ENCODE measurements at places on chromosomes 11 and 22.
A peak's percentile ranks its signal among the peaks of the same experiment; 100 is the strongest.

- peak; percentile 12 for DNase-seq
Measured at GRCh38 chr22:47192651-47193437, 430.4 kb downstream of the TBC1D22A start.

GRCh38 chr11:73297231-73297590 lies 10.9 kb upstream of the ARHGEF17 start:
- peak; percentile 13 for DNase-seq

DNA sequence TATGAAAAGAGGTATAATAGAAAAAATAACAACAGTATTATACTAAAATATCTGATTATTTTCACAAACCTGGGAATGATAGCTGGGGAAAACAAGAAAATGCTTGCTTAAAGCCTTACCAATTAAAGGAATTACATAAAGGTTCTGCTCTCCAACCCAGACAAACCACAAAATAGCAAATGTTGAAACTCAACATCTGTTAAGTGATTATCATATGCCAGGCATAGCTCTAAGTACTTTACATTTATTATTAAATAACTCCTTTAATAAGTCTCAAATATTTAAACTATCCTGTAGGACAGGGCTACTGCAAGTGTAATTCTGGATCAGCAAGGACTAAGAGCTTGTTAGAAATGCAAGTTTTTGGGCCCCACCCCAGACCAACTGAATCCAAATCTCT lies 20.1 kb downstream of the OR10A6 start:
- no peak for DNase-seq

GRCh38 chr11:12200279-12200990 lies 90.0 kb downstream of the MICAL2 start:
- peak; percentile 74 for DNase-seq

DNA sequence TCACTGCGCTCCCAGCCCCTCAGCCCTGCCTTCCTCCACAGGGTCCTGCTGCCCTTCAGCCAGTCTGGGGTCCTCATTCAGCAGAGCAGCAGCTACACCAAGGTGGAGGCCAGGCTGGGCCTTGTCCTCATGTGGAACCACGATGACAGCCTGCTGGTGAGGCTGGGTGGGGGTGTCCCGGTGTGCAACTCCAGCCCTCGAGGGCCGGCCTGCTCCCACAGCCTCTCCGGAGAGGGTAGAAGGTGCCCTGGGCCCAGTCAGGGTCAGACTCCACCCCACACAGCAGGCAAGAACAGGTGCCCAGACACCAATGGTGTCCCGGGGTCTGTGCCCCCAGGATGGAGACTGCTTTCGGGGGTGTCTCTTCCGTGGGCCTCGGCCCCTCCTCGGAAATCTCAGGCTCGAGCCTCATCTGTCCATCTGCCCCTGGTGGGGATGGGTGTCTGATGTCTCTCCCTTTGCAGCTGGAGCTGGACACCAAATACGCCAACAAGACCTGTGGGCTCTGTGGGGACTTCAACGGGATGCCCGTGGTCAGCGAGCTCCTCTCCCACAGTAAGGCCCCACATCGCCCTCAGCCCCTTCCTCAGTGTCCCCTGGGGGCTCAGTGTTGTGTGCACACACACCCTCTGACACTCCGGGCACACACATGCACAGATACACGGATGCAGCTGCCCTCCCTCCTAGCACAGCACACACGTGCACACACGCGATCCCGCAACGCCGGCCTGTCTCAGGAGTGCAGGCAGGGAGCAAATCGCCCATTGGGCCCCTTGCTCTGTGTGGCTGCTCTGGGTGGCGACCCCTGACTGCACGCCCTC lies 4.9 kb downstream of the MUC5AC start:
- peak; percentile 9 for DNase-seq

GRCh38 chr11:104899226-104899625 lies 966 bp upstream of the CASP12 start:
- DNase-seq: no peak

GRCh38 chr11:86508604-86509587 lies 134.2 kb downstream of the CCDC81 start:
- peak; percentile 73 for DNase-seq

DNA sequence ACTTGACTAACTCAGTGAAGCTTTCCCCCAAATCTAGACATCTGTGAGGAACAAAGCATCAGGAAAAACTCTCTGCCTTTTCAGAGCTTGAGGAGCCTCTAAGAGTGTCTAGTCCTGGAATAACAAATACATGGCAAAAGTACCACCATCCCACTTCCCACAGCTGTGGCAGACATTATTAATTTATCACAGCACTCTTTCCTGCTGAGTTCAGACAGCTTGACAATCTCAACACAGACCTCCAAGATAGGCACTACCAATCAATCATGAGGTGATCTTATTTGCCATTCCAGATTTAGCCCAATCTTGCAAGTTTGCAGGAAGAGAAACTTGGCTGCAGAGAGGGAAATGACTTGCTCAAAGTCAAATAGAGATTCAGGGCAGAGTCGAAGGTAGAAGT lies 202.8 kb downstream of the MN1 start:
- DNase-seq: no peak

DNA sequence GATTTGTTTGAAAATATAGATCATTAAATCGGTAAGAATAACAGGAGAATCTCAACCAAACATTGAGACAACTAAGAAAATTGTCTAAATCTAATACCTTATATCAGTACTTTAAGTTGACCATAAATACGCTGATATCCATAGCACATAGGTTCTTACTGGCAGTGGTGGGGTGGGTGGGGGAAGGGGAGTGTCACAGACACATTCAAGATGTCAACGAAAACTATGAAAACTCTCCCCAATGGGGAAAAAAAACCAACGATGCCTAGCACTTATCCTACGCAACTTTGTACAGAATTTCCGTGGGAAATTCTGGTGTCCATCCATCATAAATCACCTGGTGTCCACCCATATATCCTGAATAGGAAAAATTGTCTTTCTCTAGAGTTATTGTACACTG lies 6.2 kb downstream of the GRAP2 start:
- DNase-seq: no peak

GRCh38 chr11:16082095-16083055 lies 274.0 kb downstream of the SOX6 start:
- no peak for DNase-seq

GRCh38 chr11:122158171-122158570 lies 42.2 kb upstream of the BLID start:
- no peak for DNase-seq

DNA sequence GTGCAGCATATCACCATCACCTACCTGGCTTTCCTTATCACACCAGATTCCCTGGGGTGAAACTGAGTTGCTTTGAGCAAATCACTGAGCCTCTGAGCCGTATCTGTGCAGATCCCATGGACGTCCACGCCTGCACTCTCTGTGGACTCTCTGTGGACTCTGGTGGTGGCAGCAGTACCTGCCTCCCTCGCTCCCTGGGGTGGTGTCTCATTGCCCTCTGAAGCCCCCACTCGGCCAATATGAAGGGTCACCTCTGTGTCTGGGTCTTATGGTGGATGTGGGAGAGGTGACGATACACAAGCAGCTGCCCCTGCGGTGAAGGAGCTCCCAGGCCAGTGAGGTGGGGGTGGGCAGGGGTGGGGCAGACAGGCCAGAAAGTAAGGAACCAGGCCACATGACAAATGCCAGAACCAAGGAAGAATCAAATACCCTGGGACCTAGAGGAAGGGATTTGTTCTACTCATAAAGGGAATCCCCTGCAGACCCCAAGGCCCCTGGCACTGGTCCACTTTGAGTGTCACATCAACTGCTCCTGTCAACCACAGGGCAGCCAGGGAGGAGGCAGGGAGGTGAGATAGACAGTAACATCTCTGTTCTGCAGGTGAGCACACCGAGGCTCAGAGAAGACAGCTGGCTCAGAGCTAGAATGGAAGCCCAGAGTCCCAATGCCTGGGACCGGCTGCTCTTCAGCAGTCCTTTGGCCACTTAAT lies 9.2 kb upstream of the CHST1 start:
- DNase-seq: no peak

DNA sequence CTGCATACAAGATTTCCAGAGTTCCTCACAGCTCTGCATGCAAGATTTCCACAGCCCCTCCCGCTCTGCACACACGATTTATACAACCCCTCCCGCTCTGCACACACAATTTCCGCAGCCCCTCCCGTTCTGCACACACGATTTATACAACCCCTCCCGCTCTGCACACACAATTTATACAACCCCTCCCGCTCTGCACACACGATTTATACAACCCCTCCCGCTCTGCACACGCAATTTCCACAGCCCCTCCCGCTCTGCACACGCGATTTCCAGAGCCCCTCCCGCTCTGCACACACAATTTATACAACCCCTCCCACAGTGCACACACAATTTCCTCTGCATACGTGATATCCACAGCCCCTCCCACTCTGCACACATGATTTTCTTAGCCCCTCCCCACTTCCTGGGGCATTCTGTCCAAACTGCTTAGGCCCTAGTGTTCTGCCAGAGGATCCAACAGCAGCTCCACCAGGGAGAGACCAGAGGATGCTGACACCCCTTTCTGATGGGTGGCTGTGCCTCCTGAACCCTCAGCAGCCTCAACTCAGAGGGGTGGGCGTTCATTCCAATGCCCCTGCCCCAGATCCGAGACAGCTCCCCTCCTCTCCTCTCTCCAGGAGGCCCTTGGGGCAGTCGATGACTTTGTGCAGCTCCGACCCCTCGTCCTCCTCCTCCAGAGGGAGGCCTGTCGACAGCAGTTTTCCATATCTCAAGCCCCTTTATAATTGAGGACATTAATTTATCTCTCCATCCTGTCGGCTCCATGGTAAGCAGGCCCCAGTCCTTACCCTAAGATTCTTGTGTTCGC lies 671.7 kb downstream of the BRD1 start:
- DNase-seq: no peak

DNA sequence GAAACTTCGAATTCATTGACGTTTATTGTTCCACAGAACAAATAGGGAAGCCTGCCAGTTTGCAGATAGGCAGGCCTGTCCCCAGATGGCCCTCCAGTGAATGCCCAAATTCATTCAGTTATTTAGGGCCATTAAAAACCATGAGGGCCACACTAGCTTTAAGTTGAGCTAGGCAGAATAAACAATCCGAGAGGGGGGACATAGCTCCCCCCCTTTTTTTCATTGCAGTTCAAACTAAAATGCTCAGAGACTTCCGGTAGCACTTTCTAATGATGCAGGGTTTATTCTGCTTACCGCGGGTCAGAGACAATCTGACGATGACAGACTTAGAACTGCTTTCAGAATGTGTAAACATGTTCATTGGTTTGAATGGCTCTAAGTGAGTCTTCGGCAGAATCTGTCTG lies 72.0 kb downstream of the ZBTB16 start:
- DNase-seq: no peak

GRCh38 chr11:17692931-17693330 lies 26.4 kb upstream of the MYOD1 start:
- no peak for DNase-seq

DNA sequence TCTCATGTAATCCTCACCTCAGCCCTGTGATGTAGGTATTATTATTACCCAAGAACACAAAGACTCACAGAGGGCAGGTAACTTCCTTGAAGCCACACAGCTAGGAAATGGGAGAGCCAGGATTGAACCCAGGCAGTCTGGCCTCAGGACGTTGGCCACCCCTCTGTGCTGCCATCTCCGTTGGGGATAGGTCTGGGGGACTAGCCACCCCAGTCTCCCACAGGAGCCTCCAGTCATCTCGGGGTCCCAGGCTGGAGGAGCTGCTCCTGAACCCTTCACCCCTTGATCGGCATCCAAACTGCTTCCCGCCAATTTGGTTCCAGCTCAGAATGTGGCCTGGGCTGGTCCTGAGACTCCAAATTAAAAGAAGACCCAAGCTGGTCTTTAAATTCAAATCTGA lies 10.4 kb upstream of the TCF20 start:
- DNase-seq: no peak

GRCh38 chr11:90124946-90125345 lies 9.5 kb upstream of the NAALAD2 start:
- no peak for DNase-seq

- no peak for DNase-seq
Measured at GRCh38 chr22:35310556-35311550, 11.2 kb downstream of the TOM1 start.

- DNase-seq: peak; percentile 11
Measured at GRCh38 chr22:47626428-47627390, 864.3 kb downstream of the TBC1D22A start.

- DNase-seq: no peak
Measured at GRCh38 chr22:42957958-42958357, 57.0 kb downstream of the PACSIN2 start.

DNA sequence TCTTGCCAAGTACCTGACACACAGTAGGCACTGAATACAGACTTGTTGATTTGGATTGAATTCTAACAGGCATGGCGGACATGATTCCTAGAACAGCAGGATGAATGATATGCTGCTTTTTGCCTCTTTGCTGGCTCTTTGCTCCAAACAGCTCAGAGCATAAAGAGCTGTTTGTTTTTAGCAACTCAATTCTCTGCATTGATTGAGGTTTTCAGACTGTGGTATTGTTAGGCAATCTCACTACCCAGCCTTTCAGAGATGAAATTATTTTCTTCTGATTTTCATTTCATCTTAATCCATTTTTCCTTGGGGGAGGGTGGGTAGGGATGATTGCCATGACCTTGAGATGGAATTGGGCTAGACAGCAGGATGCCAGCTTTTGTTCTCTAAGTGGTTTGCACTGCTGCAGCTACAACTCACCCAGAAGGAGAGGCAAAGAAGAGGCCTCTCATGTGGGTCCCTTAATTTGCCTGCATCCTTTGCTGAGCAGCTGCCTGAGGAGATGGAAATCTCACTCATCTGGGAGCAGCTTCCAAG lies 20.5 kb downstream of the COA4 start:
- DNase-seq: no peak

GRCh38 chr22:28268171-28268570 lies 349.1 kb upstream of the PITPNB start:
- DNase-seq: peak; percentile 36

GRCh38 chr11:17985517-17985916 lies 27.3 kb downstream of the SERGEF start:
- no peak for DNase-seq

- DNase-seq: no peak
Measured at GRCh38 chr22:27836181-27836580, 34.6 kb upstream of the MN1 start.

GRCh38 chr22:40728731-40729189 lies 49.5 kb downstream of the MCHR1 start:
- DNase-seq: no peak

DNA sequence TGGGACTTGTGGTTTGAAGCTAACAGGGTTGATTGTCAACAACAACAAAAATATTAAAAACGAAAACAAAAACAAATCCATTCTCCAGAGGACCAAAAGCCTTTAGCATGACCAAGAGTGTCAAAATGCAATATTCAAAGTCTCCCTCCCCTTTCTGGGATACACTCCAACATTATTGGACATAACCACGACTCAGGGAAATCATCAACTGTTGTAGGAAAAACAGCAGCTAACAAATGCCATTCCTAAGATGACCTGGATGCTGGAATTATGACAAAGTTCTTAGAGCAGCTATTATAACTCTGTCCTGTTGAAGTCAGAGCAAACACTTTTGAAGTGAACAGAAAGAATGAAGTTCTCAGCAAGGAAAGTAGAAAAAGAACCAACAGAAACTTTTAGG lies 143.0 kb downstream of the TMEM135 start:
- no peak for DNase-seq
